ENCODE measurements at places on chromosomes 11 and 22. TPM values are rescaled to one million over a fixed set of nuclear protein-coding genes. Genes with fewer than 3 reads are reported as not detected.

Gene MRGPRF
- total RNA-seq: 0.56 TPM

Gene B4GALNT4
- 16.4 TPM for total RNA-seq

- H3K27me3 ChIP-seq: no peaks in the 10 kb centered on the region
- no peak overlapping the region for H3K27ac ChIP-seq
- no peak overlapping the region for H3K4me3 ChIP-seq
- DNase-seq: no peak
These were observed 13.3 kb upstream of the C11orf91 start for GRCh38 chr11:33713856-33714398.

DNA sequence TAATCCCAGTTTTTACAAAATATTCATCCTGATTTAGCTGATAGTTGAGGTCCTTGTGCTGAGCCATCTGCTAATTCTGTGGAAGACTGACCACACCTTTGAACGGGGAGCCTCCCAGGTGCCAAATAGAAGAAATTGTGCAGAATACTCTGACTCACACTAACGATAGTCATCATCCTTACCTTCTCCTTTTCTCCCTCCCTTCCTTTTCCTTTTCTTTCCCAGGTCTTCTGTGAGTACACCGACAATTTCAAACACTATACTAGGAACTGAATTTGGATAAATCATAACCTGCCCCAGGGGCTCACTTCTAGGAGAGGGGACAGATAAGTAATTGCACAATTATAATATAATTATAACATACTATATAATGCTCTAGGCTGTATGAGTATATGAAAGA is 73.1 kb upstream of the CTSC start:
- peaks cover 10% of the 10 kb centered on the region for H3K4me1 ChIP-seq
- H3K4me3 ChIP-seq: no peak overlapping the region
- no peaks in the 10 kb centered on the region for H3K36me3 ChIP-seq

GRCh38 chr22:21629255-21630149 is at the start of gene YDJC:
TSS of gene YDJC (minus strand) at chr22:21630022. CDS start at chr22:21630014, 8 bp downstream.
- no peaks in the 10 kb centered on the region for H3K4me1 ChIP-seq
- H3K4me3 ChIP-seq: peak within 1 kb of the TSS; percentile 73
- H3K27me3 ChIP-seq: no peaks in the 10 kb centered on the region
- H3K36me3 ChIP-seq: no peaks in the 10 kb centered on the region

DNA sequence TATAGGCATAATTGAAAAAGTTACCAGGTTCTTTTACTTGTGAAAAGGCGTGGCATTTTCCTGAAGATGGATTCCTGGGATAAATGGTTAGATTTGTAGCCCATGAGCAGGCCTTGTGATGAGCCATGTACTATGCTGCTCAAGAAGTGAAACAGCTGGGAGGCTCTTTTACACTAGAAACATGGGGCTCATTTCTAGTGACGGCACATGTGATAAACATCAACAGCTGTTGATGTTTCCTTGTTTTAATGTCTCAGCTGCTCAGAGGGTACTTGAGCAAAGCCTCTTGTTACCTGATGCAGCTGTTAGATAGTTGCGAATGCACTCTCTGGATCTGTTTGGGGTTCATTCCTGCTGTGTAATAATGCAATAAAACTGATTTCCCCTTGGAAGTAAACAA is 396.8 kb downstream of the GUCY1A2 start:
- no peaks in the 10 kb centered on the region for H3K4me1 ChIP-seq
- no peak overlapping the region for H3K4me3 ChIP-seq
- no peak overlapping the region for H3K27ac ChIP-seq
- no peak for DNase-seq
- H3K27me3 ChIP-seq: no peaks in the 10 kb centered on the region

DNA sequence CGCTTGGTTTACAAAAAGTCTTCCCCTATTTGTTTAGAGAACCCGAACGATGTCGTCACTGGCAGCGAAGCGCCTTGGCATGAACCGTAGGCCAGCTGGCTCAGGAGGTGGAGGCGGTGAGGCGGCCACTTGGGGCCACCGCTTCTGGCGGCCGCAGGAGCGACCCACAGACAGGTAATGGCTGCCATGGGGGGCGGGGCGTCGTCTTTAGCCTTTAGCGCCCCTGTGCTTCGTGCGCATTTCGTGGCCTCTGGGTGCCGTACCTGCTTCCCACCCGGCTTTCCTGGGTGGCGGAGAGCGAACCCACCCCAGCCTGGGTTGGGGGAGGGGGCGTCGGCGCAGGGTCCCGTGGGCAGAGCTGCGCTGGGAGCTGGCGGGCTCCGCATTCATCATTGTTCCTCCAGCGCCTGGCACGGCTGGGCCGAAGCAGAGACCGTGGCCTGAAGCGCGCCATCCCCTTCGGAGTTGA is 469 bp upstream of the OSBP2 start:
- H3K36me3 ChIP-seq: no peaks in the 10 kb centered on the region
- peak overlapping the region; percentile 62 for H3K4me3 ChIP-seq
- H3K27ac ChIP-seq: no peak overlapping the region
- peaks cover 48% of the 10 kb centered on the region for H3K27me3 ChIP-seq
- no peaks in the 10 kb centered on the region for H3K4me1 ChIP-seq

Gene BCO2
- not detected for total RNA-seq

- no peak for DNase-seq
- H3K4me3 ChIP-seq: no peak overlapping the region
- peaks cover 79% of the 10 kb centered on the region for H3K27me3 ChIP-seq
- H3K36me3 ChIP-seq: no peaks in the 10 kb centered on the region
These were observed 632 bp downstream of the KRTAP5-2 start for GRCh38 chr11:1597331-1597993.

DNA sequence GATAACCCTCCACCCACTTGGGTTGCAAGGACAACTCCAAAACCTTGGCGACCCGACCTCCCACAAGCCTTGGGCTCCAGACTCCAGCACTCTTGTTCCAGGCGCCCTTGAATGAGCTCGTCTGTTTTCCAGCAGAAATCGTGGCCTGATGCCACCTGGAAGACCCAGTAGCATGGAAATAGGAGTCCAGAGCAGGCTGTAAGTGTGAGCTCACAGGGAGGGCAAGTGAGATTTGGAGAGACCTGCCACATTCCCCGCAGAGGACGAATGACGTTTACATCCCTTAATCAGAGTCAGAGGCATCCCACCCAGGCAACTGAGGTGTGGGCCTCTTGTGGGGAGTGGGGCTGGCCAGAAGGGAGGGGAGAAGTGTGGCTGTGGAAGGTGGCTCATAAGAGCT is 71.9 kb downstream of the LDLRAD3 start:
- no peaks in the 10 kb centered on the region for H3K36me3 ChIP-seq
- no peak for DNase-seq
- no peak overlapping the region for H3K4me3 ChIP-seq

GRCh38 chr11:45163956-45164575 is 17.6 kb downstream of the PRDM11 start:
- H3K27me3 ChIP-seq: no peaks in the 10 kb centered on the region
- no peak for DNase-seq
- no peak overlapping the region for H3K27ac ChIP-seq
- H3K36me3 ChIP-seq: no peaks in the 10 kb centered on the region
- H3K4me3 ChIP-seq: no peak overlapping the region
- no peaks in the 10 kb centered on the region for H3K4me1 ChIP-seq
